ENCODE measurements at places on chromosomes 3 and 15.

DNA sequence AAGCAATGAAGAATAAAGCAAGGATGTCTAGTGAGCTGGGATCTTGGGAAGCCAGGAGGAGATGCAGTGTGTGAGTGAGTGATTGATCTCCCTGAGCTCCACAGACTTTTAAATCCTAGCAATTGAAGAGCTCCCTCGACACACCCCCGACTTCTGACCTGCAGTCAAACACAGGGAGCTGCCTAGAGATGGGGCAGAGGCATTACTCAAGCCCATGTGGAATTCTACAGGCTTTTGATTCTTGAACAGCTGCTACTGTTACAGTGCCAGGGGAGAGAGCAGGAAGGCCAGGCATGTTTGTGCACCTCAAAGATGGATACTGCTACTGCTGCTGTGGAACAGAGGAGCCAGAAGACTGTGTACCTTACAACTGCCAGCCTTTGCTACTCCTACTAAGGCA, 1403.1 kb upstream of the ALCAM start:
- no peak for DNase-seq

DNA sequence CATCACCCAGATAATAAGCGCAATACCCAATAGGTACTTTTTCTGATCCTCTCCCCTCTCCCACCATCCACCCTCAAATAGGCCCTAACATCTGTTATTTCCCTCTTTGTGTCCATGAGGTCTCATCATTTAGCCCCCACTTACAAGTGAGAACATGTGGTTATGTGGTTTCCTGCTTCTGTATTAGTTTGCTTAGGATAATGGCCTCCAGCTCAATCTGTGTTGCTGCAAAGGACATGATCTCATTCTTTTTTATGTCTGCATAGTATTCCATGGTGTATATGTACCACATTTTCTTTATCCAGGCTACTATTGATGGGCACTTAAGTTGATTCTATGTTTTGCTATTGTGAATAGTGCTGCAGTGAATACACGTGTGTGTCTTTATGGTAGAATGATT, 165.4 kb downstream of the MBNL1 start:
- no peak for DNase-seq

- DNase-seq: no peak
Measured at GRCh38 chr3:4996223-4996765, 17.1 kb downstream of the BHLHE40 start.

GRCh38 chr3:133967992-133968892, 61.5 kb downstream of the SLCO2A1 start:
- DNase-seq: no peak

GRCh38 chr15:56996093-56996492, 77.6 kb downstream of the TCF12 start:
- DNase-seq: no peak

GRCh38 chr3:134363381-134363755, 10.9 kb downstream of the AMOTL2 start:
- DNase-seq: no peak

DNA sequence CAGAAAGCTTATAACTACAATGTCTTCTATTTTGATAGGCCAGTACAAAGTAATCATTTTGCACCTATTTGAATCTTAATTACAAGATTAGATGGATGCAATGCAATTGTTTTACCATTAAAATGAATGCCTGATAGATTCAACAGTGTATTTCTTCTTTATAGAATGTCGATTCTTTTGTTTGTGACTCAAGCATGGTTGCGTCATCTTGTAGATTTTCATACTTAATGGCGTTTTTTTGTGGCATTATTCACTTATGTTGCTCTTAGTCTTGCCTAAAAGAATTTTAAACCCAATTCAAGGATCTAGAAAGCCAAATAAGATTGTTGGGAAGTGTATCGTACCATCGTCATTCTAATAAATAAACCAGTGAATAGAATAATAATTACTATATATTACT, 21.4 kb downstream of the ZBTB38 start:
- DNase-seq: no peak

- DNase-seq: no peak
Measured at GRCh38 chr3:104178680-104179079, 1188.0 kb upstream of the ALCAM start.

DNA sequence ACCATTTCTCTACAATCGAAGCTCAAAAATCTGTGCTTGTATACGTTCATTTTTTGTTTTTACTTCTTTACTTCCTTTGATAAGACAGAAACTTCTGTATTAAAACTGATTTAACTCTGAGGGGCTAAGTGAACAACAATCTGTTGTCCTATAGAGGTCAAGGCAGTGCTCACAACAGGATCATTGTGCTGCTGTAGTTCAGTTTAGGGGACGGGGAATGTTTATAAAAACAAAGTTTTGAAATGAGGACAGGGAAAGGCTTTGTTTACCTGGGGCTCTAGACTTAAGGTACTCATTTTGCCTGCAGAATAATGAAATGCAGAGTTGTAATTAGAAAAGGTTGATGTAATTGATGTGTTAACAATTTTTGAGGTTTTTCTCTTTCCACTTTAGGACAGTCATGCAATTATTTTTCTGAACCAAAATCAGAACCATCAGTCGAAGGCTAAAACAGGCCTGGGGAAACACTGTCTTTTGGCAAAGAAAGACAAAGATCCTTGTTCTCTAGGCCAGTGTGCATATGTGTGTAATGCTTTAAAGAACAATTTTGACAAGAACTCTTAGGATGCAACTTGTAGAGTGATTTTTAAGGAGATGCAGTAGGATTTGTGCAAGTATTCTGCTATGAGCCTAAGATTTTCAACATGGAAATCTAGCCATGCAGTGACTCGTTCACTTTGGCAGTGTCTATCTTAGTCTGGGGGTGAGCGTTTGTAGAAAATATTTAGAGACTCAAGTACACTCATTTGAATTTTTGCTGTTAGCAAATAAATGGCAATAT, 165.2 kb downstream of the PGPEP1L start:
- no peak for DNase-seq

DNA sequence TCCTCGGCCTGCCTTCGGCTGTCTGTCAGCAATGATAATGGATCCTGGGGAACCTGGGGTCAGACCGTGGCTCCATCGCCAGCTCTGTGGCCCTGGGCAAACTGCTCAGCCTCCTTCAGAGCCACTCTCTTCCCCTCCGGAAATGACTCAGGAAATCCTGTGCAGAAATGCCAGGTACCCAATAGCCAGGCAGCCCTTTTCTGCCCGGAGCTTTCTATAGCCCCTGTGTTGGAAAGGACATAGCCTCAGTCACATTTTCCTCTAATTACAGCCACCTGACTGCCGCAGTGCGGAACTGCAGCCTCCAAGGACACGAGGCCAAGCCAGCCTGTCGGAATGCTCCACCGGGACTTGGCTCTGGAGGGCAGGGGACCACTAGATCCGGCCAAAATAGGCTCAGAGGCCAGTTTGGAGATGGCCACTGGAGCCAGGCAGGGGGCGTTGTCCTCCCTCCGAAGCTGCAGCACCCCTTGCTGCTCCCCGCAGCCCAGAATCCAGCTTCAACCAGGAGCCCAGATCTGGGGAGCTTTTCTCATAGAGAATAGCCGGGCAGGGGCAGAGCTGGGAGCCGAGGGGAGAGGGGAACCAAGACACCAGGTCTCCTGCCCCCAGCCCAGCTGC, 11.6 kb upstream of the ZXDC start:
- DNase-seq: no peak

- DNase-seq: no peak
Measured at GRCh38 chr15:51448622-51449399, 107.4 kb downstream of the GLDN start.

GRCh38 chr3:134368751-134369105, 5.5 kb downstream of the AMOTL2 start:
- DNase-seq: no peak

- DNase-seq: no peak
Measured at GRCh38 chr15:92527197-92527596, 128.4 kb downstream of the FAM174B start.
